Effector CD8-positive, alpha-beta T cell (primary cell): ENCODE measurements at places on chromosomes 2 and 18.

- DNase-seq = no peak
These were observed 549.9 kb upstream of the ACVR2A start for GRCh38 chr2:147294825-147295392.

GRCh38 chr2:39325966-39326365, 82.2 kb upstream of the CDKL4 start:
- no peak for DNase-seq

GRCh38 chr2:233444501-233444900, 90.2 kb downstream of the DGKD start:
- DNase-seq = no peak

DNA sequence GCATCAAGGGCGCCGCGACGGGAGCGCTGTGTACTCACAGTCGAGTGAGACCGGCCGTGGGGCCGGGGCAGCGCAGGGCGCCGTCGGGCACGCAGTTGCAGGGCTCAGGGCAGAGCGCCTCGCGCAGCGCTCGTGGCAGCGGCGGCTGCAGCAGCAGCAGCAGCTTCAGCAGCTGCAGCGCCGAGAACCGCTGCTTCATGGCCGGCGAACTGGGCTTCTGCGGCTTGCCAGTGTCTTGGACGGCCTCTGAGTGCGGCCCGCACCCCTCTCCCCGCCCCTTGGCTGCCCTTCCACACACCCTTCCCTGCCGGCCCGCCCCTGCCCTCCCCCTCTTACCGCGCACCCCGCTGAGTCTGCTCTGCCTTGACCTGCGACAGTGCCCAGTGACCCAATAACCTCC, at the start of gene LHCGR:
LHCGR (minus strand) TSS at position 252 of the 400 bp plus-strand sequence; CDS start at position 199, 53 bp downstream.
- DNase-seq = no peak
